Fibroblast of lung (primary cell): ENCODE measurements at places on chromosomes 7 and 10.

- no peak for DNase-seq
These were observed 184.0 kb downstream of the GFRA1 start for GRCh38 chr10:116088985-116089384.

DNA sequence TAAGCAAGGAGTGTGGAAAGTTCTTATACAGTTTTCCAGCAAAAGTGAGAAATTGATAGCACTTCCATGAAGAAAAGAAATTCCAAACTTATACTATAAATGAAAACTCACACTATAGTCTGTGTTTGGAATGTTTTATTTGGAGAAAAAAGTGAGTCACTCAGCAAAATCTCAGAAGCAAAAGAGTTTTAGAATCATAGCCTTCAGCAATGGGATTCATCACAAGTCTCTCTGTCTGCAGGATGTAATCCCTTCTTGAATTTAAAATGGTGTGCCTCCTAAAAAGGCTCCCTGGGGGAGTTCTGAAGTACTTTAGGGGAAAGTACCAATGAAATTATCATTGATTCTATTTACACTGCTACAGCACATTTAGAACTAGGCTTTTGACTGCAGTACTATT is 756.4 kb downstream of the XPNPEP1 start:
- DNase-seq, result no peak

GRCh38 chr7:36895192-36895591 is 170.9 kb upstream of the AOAH start:
- DNase-seq, result peak; percentile 61

DNA sequence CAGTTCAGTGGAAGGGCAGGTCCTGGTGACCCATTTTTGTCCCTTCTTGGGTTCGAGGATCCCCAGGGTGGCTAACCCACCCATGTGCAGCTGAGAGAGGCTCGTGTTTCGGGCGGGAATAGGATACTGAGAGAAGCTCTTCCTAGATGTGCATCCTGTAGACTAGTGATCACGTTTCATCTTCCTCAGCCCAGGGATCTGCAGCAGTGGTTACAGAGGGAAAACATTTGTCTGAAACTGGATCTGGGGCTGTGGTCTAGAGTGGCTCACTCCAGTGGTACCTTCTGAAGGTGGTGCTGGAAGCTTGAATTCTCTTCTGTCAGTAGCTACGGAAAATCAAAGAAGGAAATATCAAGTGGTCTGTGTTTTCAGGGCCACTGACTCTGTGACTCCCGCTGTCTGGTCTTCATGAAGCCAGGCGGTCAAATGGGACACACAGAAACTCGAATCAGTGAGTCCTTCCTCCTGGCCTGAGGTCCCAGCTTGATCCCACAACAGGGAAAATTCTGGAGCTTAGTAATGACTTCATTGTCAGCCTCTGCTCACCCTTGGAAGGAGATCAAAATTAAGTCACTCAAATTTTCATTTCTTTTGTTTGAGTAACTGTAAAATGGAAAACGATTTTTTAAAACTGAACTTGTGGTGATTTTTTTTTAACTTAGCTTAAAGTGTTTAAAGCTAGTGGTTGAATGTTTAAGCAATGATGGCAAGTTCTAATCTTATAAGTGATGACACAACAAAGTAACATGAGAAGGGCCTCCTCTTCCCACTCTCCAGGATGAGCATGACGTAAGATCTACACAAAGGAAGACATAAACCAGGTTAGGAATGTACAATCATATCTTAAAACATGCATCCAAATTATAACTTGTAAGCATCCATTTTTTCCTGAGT is 469.3 kb upstream of the KLF6 start:
- DNase-seq, result peak; percentile 95

- DNase-seq, result peak; percentile 96
These were observed 32.1 kb upstream of the MDFIC start for GRCh38 chr7:114889646-114890285.

GRCh38 chr7:54839575-54840213 is 80.7 kb upstream of the SEC61G start:
- DNase-seq, result peak; percentile 57

GRCh38 chr7:158541346-158542010 is 46.1 kb downstream of the PTPRN2 start:
- no peak for DNase-seq

GRCh38 chr10:89651916-89652573 is 7.0 kb upstream of the PANK1 start:
- DNase-seq, result no peak

DNA sequence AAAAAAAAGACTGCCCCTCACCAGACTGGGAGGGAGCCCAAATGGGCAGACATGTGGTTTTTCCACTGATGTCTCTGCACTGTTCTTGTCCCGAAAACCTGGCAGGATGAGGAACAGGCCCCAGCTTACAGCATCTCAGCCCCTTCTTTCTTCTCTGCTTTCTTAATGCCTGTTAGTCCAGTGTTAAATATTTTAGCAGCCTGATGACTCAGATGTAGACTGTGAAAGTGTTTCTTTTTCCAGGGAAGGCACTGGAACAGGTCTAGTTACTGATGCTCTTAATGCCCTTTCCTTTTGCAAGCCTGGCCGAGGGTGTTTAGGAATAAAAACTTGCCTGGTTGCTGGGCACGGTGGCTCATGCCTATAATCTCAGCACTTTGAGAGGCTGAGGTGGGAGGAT is 107.7 kb downstream of the TACC2 start:
- DNase-seq, result peak; percentile 20

DNA sequence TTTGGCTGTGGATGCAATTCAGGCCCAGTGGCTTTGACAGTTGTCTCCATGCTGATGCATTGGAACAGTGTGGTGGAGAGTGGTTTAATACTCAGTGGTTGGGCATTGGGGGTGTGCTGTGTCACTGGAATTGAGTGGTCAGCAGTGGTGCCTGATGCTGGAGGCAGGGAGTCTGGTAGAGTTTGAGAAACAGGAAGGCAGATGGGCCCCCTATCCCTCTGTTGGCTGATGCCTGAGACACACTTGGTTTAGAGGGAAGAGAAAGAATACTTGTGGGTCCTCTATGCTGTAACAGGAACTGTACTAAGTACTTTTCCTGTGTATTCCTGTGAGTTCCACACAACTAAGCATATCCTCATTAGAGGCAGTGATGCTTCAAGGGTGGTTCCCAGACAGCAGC is 55.4 kb downstream of the EEPD1 start:
- DNase-seq, result peak; percentile 54
